ENCODE measurements at places on chromosomes 6 and 20.

GRCh38 chr20:10255846-10256245, 37.2 kb downstream of the SNAP25 start:
- DNase-seq = no peak

DNA sequence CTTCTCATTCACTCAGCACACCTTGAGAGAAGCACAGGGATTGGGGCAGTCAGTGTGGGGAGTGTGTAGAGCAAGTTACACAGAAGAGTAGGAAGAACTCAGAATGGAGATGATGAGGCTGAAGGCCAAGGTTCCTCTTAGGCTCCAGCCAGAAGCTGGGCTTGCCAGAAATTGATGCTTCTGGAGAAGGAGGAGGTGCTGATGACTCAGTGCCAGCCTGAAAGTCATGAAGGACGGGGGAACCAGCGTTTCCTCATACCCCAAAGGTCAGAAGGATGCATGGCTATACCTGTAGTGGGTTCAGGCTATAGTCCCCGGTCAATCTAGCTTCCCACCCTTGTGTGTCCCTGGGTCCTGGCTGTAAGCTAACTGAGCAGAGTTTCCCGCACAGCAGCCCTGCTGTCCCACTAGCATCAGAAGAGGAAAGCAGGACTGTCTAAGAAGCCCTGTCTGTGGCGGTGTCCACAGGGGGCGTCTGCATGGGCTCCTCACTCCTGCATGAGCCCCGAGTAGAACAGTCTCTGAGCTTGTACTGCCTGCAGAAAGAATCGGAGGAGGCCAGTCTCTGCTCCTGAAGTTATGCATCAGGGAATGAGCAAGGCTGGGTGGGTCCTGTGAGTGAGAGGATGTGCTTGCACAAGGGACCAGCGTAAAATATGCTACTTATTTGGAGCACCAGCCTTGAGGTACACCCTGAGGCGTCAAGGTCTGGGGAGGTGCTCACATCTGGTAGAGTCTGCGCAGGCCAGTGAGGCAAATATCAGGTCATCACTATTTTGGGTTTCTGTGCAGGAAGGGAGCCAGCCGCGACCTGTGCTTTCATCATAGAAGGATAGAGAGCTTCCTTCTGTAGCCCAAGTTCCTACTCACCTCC, 148.5 kb downstream of the MRPL14 start:
- no peak for DNase-seq

GRCh38 chr6:33740204-33740608, 6.5 kb downstream of the IP6K3 start:
- no peak for DNase-seq

DNA sequence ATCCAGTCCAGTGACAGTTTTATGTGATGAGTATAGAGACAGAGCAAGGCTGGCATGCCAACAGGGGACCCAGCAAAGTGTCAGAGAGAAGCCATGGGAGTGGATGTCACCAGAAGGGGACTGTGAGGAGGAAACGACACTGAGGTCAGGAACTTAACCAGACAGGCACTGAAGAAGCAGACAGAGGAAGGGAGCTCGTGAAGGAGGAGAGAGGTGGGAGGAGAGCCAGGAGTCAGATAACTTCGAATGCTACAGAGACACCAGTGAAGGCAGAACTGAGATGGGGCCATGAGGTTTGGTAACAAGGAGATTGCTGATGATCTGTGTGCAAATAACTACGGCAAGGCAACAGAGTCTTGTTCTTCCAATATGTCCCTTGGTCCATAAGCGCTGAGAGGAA, 211.1 kb upstream of the FOXA2 start:
- DNase-seq = no peak

DNA sequence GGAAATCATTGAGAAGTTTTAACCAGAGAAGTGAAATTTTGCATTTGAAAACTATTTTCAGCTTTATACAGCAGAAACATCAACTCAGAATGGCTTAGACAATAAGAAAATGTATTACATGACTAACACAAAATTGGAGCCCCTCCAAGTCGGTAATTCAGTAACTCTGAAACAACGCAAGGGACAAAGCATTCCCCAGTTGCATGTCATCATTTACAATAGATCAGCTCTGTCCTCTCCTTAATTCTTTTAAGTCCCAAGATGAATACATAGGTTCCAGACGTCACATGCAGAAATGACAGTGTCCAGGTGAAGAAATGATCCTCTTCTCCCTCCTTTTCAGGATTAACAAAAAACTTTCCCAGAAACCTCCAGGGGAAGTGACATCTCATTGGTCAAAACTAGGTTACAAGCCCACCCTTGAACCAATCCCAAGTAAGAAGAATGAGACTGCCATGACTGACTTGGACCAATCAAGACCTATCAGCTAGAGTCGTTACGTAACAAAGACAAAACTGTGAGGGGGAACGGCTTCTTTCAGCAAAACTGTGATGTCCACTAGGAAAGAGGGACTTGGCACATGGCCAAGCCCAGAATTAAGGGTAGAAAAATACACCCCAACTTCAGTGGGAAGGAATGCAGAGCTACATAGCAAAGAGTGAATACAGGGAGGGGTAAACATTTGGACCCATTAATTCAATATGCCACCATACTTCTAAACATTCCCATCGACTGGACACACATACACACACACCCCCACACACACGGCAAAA, 149.8 kb upstream of the PRND start:
- DNase-seq = no peak

DNA sequence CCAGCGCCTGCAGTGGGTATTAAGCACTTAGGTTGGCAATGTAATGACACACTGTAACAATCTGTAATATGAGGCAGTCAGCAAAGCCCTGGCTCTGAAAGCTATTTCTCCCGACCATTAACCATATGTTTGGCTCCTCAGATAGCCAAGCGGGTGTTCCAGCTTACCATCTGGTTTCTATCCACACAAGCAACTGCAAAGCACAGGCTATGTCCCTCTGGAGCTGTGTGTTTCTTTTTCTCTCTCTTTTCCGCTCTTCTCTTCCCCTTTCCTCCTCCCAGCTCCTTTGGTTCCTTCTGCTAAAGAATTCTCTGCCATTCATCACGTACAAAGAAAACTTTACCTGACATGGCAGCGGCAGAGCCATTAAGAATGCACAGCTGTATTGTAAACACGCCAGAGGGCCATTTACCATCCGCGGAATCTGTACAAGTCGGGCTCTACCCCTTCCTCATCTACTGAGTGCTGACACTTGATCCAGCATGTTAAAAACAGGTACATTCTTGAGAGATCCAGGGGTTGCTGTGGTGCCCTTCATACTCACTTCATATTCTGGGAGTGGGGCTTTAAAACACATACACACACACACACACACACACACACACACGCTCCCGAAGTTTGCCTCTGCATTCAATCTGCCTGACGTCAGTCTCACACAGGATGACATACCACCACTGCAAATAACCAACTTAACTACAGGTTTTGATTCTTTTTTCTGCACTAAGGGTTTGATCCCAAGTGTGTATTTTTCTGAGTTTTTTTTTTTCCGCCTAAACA, 77.2 kb downstream of the BACH2 start:
- DNase-seq = no peak

DNA sequence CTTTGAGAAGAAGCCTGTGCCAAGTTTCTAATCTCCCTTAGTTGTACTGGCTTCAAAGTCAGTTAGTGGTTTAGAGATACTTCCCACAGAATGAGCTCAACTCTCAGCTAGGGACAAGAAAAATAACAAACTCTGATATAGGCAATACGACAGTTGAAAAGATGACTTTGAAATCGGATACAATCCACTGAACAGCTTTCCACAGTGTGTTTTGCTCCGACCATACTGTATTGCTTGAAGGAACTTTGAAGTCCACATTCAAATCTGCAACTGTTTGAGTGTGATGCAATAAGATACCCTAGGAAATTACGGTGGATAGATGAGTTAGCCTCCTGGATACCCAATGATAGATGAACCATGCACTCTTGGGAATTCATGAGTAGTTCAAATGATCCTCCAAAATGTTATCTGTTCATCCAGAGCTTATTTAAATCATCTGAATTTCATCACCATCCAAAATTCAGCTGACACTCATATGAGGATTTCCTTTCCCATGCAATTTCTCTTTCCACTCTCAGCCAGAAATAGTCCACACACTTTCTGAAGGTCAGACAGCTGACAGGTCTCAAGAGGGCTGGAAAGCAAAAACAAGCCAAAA, 443.8 kb downstream of the HAO1 start:
- DNase-seq = no peak

- no peak for DNase-seq
Observed at GRCh38 chr6:25295651-25296050, 16.5 kb downstream of the CARMIL1 start.

GRCh38 chr6:42158011-42158410, 15.2 kb upstream of the GUCA1A start:
- no peak for DNase-seq

Data from NCI-H460 (cell line).